ENCODE measurements at places on chromosomes 4 and X. TPM values are rescaled to one million over a fixed set of nuclear protein-coding genes. Genes with fewer than 3 reads are reported as not detected.

The NHS gene
- 1.2 TPM for total RNA-seq

The NAT8L gene
- 0.14 TPM for total RNA-seq

DNA sequence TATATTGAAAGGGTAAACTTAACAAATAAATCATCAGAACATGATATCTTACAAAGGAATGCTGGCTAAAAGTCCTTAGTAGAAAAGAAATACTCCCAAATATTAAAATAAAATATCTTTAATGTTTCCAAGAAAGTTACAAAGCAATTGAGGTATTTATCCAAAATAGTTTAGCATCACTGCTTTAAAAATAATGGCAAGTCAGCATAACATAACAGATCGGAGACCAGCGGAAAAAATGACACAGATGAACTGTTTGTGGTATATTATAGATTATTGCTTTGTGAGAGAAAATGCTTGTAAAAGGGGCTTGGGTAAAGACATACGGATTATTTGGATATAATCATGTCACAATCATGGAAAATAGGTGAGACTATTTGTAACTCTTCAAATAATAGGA is 168.5 kb upstream of the TEX13C start:
- no peak for DNase-seq
- no peak overlapping the region for H3K4me3 ChIP-seq
- no peak overlapping the region for H3K27ac ChIP-seq
- H3K36me3 ChIP-seq: no peaks in the 10 kb centered on the region

DNA sequence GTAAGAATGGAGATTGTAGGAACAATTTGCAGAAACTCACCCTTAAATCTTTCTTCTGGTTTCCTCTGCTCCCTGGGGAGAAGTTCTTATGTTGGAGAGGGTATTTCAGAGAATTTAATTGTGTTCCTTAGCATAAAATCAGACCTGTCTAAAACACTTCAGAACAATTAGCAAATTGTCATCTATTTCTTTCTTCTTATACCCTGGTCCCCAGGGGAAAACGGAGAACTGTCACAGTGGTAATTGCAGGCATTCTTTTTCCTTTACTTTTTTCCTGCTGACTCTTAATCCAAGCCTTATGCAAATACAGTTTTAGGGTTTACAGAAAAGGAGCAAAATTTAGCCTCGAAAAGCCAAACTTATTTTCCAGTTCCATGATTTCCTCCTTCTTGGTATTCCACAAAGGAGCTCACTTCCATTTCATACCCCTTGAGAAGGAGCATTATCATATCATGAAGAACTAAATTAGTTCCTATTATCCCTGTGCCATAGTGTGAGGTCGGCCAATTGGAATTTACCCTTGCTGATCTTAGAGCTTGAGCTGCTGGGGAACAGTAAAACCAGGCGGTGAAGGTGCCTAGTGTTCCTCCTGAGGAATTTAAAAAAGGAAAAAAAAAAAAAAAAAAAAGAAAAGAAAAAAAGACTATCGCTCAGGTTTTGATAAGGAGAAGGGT is 173.8 kb downstream of the IL15 start:
- H3K36me3 ChIP-seq: no peaks in the 10 kb centered on the region
- DNase-seq: no peak
- H3K27ac ChIP-seq: no peak overlapping the region
- no peaks in the 10 kb centered on the region for H3K27me3 ChIP-seq

DNA sequence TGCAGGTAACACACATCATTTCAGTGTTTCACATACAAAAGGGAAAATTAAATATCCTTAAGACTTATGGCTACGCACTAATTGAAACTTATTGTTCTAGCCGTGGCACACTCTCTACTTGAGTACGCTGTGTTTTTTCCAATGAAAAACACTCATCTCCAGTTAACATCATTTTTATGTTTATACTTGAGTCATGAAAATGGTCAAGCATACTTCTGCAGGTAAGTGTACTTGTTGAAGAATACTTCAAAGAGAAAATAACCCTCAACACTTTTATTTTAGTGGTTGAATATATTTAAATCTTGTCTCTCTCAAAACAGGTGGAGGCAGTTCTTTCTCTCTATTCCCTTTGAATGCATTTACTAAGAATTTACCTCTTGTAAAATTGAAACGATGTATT is 538.7 kb upstream of the PCDH7 start:
- no peaks in the 10 kb centered on the region for H3K4me1 ChIP-seq
- H3K27me3 ChIP-seq: no peaks in the 10 kb centered on the region
- H3K4me3 ChIP-seq: no peak overlapping the region
- DNase-seq: no peak
- no peaks in the 10 kb centered on the region for H3K36me3 ChIP-seq
- H3K27ac ChIP-seq: no peak overlapping the region

DNA sequence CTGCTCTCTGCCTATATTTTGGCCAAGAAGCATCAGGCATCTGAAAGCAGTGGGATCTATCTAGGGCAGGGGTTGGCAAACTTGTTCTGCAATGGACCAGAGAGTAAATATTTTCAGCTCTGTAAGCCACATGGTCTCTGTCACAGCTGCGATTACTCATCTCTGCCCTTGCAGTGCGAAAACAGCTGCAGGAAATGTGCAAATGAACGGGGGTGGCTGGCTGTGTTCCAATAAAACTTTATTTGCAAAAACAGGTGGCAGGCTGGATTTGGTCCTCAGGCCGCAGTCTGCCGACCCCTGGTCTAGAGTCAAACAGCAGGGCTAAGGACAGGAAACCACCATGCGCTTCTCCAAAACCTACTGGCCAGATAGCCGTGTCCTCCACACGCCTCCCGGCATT is 48.6 kb downstream of the ACOX3 start:
- H3K27me3 ChIP-seq: no peaks in the 10 kb centered on the region
- peaks cover 10% of the 10 kb centered on the region for H3K36me3 ChIP-seq
- H3K27ac ChIP-seq: peak overlapping the region; percentile 75
- H3K4me1 ChIP-seq: peaks cover 21% of the 10 kb centered on the region
